ENCODE measurements at places on chromosomes 7 and 10.
A peak's percentile ranks its signal among the peaks of the same experiment; 100 is the strongest.

DNA sequence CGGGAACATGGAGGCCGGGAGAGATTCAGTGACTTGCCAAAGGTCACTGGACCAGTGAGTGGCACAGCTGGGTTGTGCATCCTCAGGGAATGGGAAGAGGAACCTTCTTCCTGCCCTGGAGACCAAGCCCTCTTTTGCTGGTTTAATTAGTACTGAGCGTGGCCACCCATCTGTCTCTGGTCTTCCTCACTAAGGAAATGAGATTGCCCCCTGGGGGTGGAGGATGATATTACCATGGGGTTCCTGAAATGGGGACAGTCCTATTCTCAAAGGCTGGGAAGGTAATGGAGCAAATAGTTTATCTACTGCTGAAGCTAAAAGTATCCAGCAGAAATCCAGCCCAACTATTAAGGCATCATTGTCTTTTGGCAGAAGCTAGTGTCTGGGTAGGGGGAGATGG, 98.6 kb upstream of the FGFR2 start:
- DNase-seq: no peak

DNA sequence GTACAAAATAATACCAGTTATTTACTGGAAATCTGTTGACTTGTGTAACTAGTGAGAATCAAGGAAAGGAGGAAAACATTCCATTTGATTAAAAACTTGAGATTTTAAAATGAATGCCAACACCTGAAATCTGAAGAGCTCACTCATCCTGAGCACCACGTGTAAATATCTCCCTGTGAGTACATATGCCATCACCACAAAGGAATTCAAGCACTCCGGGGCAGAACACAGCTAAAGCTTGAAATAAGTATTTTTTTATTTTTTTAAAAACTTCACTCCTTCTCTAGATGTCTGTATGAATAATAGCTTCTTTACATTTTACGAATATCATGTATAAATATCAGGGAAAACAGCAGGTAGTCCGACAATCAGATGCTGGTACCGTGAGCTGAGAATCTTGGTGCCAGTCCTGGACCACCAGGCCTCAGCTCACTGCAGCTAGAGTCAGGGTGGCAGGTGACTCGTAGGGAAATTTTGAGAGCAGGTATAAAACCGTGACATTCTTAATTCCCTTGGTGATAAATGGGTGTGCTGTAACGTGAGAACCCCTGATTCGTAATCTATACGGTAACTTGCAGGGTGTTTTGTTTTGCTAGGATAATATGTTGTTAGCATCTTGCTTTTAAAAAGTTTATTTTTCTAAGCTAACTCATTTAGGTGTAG, 12.7 kb downstream of the LMTK2 start:
- DNase-seq: no peak

GRCh38 chr7:151793531-151793951, 83.4 kb downstream of the PRKAG2 start:
- DNase-seq: no peak

DNA sequence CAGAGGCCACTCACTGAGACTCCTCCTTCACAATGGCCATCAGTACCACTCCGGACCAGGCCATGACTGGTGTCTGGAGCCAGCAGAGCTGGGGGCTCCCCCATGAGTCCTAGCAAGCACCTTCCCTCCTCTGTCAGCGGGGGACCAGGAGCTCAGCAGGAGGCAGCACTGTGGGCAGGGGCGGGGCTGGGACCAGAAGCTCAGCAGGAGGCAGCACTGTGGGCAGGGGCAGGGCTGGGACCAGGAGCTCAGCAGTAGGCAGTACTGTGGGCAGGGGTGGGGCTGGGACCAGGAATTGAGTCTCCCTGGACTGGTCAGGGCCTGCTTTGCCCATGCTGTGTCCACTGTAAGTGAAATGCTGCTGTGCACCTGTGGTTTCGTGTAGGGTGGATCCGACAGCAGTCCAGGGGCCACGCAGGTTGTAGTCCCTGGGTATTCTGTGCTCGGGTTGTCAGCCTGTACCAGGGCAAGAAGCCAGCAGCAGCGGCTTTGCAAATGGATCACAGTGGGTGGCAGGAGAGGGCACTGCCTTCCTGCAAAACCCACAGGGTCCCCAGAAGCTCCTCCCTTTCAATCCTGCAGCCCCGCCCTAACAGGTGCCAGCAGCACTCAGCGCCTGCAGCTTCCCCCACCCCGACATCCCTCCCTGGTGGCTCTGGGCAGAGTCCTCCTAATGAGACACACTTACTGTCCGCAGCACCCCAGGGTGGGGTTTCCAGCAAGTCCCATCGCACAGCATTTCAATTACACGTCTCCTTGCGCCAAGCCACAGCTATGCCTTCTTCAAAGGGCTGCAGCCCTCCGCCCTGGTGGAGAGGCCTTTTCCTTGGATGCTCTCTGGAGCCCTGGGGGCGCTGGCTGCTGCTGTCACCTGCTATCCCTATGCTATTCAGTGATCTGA, 220.5 kb downstream of the TCERG1L start:
- DNase-seq: no peak

GRCh38 chr10:85741626-85742300, 624.8 kb downstream of the GRID1 start:
- no peak for DNase-seq

DNA sequence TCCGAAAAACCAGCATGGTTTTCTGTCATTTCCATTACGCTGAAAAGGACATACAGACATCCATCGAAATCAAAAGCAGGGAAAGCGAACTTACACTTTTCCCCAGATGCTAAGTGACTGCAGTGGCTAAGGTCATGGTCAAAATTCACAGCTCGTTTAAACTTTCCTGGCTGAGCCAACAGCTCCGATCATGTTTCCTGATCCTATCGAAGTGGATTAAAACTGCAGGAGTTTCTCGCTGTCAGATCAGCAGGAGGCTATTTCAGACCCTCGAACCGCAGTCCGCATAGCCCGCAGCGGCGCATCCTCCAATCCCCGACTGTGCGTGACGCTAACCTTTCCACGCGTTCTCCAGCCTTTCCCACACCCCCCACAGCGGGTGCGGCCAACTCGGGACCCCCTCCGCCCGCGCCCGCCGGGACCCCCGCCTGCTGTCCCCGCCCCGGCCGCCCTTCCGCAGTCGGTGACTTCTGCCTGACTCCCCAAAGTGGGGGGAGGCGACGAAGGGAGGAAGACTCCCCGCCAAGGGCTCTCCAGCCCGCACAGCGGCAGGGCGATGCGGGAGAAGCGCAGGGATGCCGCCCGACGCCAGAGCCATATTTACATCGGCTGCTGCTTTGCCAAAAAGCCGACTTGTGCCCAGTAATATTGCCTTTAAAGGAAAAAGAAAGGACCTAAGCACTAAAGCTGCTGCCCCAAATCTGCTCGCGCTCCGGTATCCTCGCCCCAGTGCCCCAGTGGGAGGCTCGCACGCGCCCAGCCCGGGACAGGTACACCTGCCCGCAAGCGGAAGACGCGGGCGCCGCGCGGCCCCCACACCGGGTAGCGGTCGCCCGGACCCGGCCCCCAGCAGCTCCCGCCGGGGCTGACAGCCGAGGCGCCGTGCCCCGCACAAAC, 1.2 kb downstream of the PIP4K2A start:
- DNase-seq: peak; percentile 16

GRCh38 chr10:125029584-125030242, 87.8 kb downstream of the ZRANB1 start:
- no peak for DNase-seq

GRCh38 chr10:21961847-21962246, 41.7 kb downstream of the DNAJC1 start:
- DNase-seq: no peak

DNA sequence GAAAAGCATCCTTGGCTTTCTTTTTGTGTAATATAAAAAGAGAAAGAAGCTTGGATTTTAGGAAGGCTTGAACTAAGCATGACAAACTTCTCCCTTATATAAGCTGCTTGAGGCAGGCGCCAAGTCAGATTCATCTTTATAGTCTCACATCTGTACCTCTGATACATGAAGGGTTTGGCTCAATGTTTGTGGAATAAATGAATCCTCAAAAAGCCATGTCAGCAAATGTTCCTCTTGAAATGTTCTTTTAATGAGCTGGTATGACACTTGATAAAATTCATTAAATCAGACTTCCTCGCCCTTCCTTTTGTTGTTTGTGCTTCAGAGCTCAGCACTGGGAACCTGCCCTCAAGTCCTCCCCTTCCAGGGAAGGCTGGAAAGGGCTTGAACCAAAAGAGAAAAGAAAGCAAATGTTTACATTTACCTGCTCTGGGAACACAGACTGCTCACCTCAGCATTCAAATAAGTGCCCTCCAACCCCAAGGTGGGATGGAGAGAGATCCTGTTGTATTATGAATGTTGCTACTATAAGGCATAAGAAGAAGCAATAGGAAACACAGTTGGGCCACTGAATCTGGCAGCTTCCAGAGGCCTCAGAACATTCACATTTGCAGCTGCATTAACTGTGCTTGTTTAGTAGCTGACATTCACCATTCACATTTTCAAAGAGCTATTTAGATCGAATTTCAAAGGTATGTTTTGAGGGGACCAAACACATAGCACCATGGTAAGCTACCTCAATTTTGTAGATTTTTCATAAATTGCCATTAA, 212.6 kb downstream of the CACNA2D1 start:
- DNase-seq: no peak

DNA sequence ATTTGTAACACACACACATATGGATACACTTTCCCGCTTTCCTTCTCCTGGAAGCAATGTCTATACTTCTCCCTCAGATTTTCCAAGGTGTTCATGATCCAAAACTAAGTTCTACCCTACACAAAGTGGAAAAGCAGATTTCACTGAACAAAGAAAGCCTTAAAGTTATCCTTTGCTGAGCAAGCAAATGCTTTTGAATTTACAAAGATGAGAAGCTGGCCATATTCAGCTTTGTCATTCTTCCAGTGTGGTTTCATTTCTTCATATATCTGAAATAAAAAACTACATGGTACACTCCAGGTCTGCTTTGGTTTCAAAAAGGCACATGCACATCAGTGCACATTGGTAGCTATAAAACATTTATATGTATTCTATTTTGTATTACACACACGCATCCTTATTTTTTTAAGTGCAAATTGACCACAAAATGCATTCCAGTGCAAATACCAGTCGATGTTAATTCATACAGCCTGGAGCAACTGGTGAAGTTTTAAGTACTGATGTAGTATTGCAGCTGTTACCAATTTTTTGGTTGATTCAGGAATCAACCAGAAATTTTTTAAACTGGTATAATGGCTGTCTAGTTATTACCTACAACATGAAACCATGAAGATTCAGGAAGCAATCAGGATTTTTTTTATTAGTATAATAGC, 65.5 kb upstream of the SRPK2 start:
- no peak for DNase-seq

- no peak for DNase-seq
Measured at GRCh38 chr10:9211228-9211627, 1156.7 kb downstream of the GATA3 start.
